ENCODE measurements at places on chromosomes 2 and 18.

DNA sequence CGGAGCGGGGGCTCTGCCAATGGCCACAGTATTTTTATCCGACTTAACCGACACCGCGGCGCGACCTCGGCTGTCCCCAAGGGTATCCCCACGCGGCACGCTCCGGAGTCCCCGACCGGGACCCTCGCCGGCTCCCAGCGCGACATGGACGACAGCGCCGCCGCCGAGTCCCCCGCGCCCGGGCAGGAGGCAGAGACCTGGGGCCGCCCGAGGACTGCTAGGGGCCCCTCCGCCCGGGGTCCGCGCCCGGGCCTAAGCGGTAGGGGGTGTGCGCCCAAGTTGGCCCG lies 468 bp downstream of the UXS1 start:
- no peak for DNase-seq

GRCh38 chr2:156537141-156537540 lies 101.0 kb downstream of the GPD2 start:
- no peak for DNase-seq

DNA sequence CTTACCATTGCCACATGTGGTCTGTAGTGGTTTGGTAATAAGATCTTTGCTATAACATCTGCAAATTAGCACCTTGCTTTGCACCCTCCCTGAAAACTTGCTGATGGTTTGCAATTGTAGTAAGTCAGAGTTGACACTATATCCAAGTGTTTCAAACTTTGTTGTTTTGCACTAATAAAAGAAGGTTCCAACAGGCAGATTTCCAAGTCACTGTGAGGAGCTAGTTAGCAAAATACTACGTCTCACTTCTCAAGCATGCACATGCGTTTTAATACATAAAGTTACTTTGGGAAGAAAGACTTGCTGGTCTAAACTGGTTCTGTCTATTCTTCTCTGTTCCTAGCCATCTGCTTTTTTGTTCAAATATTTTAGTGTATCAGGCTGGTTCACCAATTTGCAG lies 103.7 kb upstream of the ZNF521 start:
- no peak for DNase-seq

- DNase-seq: no peak
Observed at GRCh38 chr2:15808204-15808910, 132.0 kb upstream of the MYCN start.

DNA sequence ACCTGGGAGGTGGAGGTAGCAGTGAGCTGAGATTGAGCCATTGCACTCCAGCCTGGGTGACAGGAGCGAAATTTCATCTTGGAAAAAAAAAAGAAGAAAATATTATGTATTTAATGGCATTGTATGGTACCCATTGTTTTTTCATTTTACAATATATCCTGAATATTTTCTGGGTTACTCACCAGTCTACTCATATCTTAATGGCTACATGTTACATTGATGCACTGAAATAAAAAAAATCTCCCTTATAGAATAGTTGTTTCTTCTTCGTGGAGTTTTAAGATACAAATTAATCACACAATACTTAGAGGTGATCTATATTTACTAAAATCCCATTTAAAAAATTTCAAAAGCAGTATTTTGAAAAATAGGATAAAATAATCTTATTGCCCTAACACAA lies 66.3 kb upstream of the XPO1 start:
- no peak for DNase-seq

- DNase-seq: peak; percentile 16
Observed at GRCh38 chr2:62293490-62294271, 97.8 kb downstream of the B3GNT2 start.

- no peak for DNase-seq
Observed at GRCh38 chr2:209613649-209614305, 157.9 kb upstream of the UNC80 start.

- DNase-seq: no peak
Observed at GRCh38 chr2:200466425-200467418, 43.1 kb downstream of the KCTD18 start.

DNA sequence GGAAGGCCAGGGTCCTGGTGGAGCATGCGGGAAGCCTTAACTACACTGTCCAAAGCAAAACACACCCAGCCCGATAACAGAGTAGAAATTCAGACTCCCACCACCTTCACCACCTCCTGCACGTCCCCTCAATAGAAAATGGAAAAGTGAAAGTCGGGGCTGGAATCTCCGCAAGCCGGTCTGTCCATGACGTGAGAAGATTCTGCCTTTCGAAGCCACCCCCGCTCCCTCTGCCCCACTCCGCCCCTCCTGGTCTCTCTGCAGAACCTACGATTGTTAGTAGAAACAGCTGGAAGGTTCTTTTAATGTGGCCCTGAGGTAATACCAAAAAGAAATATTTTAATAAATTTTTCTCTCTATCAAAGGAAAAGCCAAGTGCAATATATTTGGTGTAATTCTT lies 116.4 kb downstream of the GBX2 start:
- DNase-seq: no peak

DNA sequence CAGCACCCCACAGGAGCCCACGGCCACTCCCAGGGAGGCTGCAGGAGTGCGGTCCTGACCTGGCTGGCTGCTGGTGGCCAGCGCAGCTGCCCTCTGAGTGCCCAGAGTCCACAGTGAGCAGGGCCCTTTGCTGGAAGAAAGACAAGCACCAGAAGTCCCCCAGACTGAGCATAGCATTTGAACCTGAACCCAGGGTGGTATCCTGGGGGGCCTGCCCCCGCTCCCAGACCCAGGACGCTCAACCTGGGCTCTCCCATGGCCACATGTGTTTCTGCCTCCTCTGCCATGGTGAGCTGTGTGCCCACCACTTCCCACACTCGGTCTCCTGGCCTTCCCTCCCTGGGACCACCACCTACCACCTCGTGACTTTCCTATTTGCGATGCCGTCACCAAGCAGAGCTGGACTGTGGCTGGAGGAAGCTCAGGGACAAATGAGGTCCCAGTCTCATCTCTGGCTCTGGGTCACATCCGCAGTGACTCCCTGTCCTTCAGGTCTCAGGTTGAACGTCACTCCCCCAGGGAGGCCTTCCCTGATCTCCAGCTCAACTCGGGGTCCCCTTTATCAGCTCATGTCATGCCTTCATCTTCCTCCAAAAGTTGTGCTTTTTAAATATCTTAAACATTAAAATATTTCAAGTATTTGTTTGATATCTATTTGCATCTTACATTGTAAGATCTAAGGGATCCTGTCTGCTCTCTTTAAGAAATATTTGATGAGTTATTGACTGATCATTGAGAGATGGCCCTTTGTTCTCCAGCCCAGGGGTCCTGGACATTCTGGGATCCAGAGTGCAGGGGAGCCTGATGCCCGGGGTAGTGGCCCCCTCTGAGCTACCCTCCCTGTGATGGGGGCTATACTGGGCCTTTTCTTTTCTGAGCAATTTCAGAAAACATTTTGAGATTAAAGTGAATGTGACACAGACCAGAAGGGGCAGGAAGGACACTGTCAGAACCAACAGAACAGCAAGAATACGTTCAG lies 16.4 kb upstream of the GPR55 start:
- no peak for DNase-seq

DNA sequence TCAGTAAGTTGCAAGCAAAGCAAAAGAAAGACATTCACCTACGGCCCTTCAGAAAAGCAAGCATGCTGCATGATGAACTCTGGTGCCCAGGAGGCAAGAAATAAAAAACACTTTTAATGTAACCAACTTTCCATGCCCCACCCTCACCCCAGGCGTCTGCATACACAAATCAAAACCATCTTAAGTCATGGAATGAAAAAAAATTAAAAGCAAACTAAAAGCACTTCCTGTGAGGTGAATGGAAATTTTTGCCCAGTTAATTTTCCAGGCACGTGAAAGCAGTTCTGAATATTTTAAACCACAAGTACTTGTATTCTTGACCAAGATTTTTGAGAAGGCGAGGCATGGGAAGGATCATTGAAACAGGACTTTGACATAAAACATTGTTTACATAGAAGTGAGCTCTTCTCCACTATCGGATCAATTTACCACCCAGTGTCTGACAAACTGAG lies 2.5 kb upstream of the ICOS start:
- no peak for DNase-seq

GRCh38 chr2:71216501-71216900 lies 10.4 kb downstream of the PAIP2B start:
- DNase-seq: no peak

GRCh38 chr2:44886414-44886813 lies 55.1 kb upstream of the SIX3 start:
- DNase-seq: no peak

GRCh38 chr18:62982600-62983251 lies 267.4 kb downstream of the PHLPP1 start:
- peak; percentile 37 for DNase-seq

DNA sequence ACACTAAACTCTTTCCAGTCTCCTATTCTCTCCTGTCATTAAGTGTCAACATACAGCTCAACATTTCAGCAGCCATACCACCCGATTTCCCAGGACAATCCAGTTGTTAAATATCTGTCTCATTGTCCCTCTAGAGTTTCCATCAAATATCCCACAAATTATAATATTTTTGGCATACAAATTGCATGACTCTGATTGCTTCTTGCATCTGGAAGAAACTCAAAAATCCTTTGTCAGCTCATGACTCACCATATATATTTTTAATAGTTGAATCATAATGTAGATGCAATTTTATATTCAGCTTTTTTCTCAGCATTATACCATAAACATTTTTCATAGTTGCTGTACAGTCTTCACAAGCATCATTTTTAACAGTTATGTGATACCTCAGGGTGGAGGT lies 7.2 kb downstream of the SLC30A3 start:
- no peak for DNase-seq

DNA sequence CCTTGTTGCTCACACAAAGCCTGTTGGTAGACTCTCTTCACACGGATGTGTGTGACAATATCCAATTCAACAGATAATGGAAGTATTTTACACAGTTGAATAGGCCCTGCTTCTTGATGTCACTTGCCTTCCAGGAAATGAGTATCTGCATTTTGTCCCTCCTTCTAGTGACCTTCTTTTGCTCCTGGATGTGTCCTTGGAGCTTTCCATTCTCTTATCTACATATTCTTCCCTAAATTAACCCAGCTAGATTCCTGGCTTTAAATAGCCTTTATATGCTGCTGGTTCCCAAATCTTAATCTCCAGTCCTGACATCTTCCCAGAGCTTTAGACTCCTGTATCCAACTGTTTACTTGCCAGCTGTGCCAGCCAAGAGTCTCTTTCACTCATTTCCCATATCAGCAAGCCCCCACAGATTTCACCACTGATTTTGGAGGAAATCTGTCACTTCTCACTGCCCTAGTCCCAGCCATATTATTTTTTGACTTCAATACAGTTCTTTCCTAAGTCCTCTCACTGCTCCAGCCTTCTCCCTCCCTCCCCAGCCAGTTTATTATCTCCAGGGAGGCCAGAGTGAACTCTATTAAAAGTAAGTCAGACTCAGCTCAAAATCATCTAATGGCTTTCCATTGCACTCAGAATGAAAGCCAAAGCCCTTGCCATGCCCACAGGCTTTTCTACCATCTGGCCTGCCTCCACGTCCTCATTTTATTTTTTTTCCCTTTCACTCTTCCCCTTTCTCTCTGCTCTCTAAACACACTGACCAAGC lies 170.0 kb downstream of the PDE11A start:
- no peak for DNase-seq

- DNase-seq: no peak
Observed at GRCh38 chr2:97812931-97813330, 99.6 kb downstream of the ZAP70 start.

DNA sequence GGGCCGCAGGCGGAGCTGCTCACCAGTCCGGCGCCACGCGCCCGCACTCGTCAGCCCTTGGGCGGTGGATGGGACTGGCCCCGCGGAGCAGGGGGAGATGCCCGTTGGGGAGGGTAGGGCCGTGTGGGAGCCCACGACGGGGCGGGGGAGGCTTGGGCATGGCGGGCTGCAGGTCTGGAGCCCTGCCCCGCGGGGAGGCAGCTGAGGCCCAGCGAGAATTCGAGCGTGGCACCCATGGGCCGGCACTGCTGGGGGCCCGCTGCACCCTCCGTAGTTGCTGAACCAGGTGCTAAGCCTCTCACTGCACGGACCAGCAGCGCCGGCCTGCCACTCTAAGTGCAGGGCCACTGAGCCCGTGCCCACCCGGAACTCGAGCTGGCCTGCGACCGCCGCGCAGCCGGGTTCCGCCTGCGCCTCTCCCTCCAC lies 182.4 kb upstream of the ERBB4 start:
- DNase-seq: no peak

- DNase-seq: no peak
Observed at GRCh38 chr2:26510344-26510973, 32.5 kb upstream of the OTOF start.

- DNase-seq: no peak
Observed at GRCh38 chr2:201909348-201909747, 103.0 kb downstream of the CDK15 start.

DNA sequence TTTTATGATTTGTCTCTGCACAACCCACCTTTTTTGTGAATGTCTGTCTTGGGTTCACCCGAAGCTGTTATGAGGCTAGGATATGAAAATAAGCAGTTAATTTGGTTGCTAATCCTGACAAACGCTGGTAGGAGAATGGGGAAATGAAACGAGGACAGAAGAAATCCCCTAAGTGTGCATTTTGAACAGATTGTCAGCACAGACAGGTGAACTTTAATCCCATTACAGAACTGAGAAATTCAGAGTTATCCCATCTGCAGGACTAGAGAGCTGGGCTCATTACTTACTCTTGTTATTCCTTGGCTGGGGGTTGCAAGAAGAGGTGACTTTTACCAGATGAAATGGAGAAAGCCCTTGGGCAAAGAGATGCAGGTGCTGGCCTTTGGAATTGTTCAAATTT lies 123.3 kb upstream of the NYAP2 start:
- no peak for DNase-seq

- DNase-seq: peak; percentile 41
Observed at GRCh38 chr18:58180738-58181353, 136.8 kb downstream of the NEDD4L start.

- DNase-seq: no peak
Observed at GRCh38 chr2:59896499-59897245, 656.8 kb downstream of the BCL11A start.

GRCh38 chr2:85917887-85918795 lies 29.4 kb upstream of the ST3GAL5 start:
- no peak for DNase-seq

DNA sequence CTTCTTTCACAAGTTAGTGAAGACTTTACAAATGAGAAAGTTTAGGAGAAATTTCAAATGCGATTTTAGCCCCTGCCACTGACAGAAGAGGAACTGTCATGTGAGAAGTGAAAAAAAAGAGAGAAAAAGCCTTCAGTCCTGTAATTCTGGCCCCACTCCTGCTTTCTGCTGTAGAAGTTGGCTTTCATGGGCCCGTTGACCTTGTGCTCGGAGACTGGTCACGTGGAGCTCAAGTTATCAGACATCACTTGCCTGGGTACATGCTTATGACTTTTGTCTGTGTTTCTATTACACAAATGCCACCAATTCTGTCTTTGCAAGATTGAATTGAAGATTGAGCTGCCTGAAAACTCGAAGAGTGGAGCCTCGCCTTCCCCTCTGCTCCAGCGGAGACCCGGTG lies 749.9 kb downstream of the BCL11A start:
- no peak for DNase-seq

- no peak for DNase-seq
Observed at GRCh38 chr2:227191367-227191766, 26.9 kb downstream of the COL4A3 start.

GRCh38 chr2:214810671-214811070 lies 1.2 kb upstream of the BARD1 start:
- no peak for DNase-seq

- peak; percentile 25 for DNase-seq
Observed at GRCh38 chr2:62304429-62305417, 108.8 kb downstream of the B3GNT2 start.

- no peak for DNase-seq
Observed at GRCh38 chr2:239790313-239790712, 234.8 kb downstream of the NDUFA10 start.
